ENCODE measurements at places on chromosomes 5 and 9. TPM values are rescaled to one million over a fixed set of nuclear protein-coding genes. Genes with fewer than 3 reads are reported as not detected.

DNA sequence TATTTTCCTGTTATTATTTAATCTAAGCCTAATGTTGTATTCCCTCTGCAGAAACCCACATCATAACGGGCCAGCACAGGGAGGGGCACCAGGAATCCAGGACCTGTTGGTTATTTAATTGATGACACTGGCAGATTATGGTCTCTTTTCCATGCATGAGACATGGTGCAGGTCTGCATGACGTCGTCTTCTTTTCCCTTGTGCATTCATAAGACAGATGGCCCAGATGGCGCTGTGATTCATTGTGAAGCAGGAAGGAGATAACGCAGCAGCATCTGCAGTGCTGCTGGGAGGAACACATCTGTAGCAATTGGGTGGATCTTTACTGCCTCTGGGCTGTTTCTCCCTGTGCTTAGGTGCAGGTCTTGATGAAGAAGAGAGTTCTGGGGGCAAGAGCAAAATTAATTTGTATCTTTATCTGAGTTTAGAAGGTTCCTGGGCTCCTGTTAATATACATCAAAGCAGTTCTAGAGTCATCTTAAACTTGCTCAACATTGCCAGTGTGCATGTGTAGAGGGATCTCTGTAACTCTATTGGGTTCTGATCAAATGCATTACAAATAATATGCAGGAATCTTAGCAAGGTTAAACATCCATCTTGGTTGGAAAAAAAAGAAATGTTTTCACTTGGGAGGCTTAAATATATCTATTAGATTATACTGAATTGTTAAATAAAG is 176.1 kb downstream of the PCSK1 start:
- no peak for DNase-seq

- no peak for DNase-seq
Measured at GRCh38 chr5:6745706-6746222, 32.5 kb downstream of the TENT4A start.

GRCh38 chr5:11258001-11258400 is 497.0 kb upstream of the DAP start:
- no peak for DNase-seq

DNA sequence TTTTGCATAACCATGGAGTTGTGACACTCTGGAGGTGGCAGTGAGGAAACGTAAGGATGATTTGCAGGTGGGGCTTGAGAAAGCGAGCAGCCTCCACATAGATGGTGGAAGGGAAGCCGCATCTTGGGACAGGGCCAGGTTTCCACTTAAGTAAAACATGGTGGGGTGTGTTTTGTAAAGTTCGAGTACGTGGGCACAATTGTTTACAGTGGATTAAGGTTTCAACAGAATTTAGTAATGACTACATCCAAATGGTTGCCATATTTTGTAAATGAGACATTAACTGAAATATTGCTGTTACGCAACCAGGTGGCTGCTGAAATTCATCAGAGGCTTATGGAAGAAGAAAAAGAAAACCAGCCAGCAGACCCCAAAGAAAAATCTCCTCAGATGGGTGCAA is 85.4 kb upstream of the IL7R start:
- no peak for DNase-seq

GRCh38 chr9:131233995-131234394 is 42.3 kb downstream of the FAM78A start:
- no peak for DNase-seq

GRCh38 chr5:174229514-174230370 is 184.2 kb downstream of the NSG2 start:
- DNase-seq, result no peak

DNA sequence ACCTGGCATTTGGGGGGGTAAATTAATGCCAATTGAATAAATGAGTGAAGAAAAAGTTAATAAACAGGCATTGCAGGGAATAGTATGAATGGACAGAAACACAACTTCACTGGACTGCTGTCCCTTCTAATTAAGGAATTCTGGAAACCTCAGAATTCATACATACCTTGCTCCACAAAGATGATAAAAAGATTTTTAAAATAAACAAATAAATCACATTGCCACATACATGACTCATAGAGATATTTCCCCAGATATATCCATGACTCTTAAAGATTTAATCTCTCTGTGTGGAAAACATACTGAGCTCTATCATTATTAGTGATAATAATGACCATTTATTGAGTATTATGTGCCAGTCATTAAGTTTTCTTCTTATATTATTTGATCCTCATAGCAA is 469.0 kb upstream of the MEF2C start:
- DNase-seq, result no peak

DNA sequence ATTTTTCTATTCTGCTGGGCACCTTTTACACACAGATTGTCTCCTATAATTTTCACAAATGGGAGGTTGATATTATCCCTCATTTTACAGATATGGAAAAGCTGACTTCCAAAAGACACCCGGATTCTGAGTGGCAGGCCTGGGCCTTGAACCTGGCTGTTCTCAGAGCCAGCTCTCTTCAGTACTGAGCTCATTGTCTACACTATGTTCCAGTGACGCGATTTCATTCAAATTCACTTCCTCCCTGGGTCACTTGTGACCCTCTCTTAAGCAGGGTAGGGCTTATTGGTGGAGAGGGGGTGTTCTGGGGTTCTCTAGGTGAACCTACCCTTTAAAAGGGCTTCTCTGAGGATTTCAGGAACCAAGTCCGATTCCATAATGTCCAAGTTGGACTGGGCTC is 70.2 kb downstream of the ANKRD33B start:
- DNase-seq, result no peak

DNA sequence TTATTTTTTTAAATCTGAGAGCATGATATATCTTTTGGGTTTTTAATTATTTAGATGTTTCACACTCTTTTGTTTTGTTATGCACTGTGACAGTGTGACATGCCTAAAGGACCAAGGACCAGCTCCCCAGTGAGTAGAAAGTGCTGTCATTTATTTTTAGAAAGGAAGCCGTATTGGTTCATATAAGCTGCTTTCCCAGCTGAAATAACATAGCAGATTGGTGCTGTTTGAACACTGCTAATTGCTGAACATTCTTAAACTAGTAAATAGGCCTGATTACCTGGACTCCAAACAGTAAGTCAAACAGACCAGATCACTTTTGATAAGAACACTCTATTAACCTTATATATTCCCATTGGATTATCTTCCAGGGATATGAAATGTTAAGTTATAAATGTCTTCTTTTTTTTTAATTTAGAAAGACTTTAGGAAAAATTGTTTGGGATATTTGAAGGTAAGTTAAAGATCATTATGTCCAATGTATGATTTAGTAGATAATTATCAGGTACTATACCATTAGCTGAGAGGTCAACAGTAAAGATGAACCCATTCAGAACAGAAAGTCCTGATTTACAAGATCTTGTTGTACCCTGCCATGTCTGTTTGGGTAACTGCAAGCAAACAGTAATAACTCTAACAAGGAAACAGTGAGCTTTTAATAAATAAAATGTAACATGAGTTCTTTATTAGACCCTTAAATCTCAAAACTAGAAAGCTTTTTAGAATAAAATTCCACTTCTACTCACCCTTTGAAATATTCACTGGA is 27.8 kb upstream of the ELL2 start:
- DNase-seq, result no peak

- no peak for DNase-seq
Measured at GRCh38 chr5:15499528-15500324, at the start of gene FBXL7. TSS of gene FBXL7 (plus strand) at chr5:15500180.

DNA sequence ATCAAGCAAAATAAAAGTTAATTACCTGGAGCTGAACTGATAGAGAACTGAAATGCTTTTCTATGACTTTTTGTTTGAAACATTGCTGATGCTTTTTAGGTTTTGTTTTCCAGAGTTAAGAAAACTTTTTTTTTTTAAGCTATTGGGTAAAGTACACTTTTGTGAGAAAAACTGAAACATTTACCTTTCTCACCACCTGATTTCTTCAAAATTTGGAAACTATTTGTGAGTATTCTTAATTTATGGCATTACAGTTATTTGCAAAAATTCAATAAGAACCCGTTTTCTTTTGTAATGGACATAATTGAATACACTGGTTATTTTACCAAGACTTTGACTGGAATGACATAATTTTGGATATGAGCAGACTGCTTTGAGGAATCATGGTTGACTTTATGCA is 6.6 kb downstream of the C9orf153 start:
- no peak for DNase-seq

- no peak for DNase-seq
Measured at GRCh38 chr9:134318481-134318891, 7.8 kb upstream of the RXRA start.

DNA sequence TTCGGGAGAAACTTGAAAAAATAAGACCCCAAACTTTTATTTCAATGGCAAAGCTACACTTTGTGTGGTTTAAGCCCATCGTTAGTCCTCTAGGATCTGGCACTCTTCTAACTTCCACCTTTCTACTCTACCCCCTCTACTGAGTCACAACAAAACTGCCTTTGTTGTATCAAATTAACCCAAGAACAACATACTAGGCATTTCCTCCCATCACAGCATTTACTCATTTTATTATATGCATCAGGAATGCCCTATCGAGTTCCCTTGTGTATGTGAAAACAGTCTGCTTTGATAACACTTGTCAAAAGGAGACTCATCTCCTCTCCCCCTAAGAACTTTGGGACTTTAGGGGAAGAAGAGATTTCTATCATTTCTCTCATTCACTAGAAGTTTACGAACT is 158.9 kb upstream of the FREM1 start:
- DNase-seq, result no peak

GRCh38 chr5:170508036-170508435 is 4.2 kb downstream of the KCNIP1 start:
- no peak for DNase-seq

GRCh38 chr5:80569961-80570786 is at the start of gene ANKRD34B:
TSS of gene ANKRD34B (minus strand) at chr5:80570280. CDS start at chr5:80560019, 10,261 bp downstream.
- no peak for DNase-seq

DNA sequence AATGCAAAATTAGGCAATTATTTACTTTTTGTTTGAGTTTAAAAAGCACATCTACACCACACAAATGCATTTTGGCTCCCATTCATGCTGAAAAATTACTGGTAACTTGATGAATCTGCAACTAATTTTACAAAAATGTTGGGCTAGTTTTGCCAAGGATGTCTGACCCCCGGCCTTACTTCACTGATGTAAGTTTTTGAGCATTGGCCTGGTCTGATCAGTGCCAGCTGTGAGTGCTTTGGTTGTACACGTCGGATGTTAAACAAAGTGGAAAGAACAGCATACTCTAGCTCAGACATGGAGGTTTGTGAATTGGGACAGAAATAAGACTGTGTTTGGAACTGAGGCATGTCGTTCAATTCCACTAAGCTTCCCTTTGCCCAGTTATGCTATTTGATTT is 1044.2 kb downstream of the TLE4 start:
- no peak for DNase-seq

SLC4A9 gene
- 0.25 TPM for total RNA-seq

LCP2 gene
- total RNA-seq, result 25.5 TPM

LIFR gene
- 63.3 TPM for total RNA-seq

DNAI1 gene
- not detected for total RNA-seq

C9orf78 gene
- 36.6 TPM for total RNA-seq

CDX1 gene
- not detected for total RNA-seq

Data from vagina (tissue), 2 donors.